ENCODE measurements at places on chromosomes 5 and 9. TPM values are rescaled to one million over a fixed set of nuclear protein-coding genes. Genes with fewer than 3 reads are reported as not detected.

GRCh38 chr9:131275332-131276093 lies 797 bp downstream of the FAM78A start:
- no peak for DNase-seq
- H3K4me1 ChIP-seq, result no peaks in the 10 kb centered on the region
- H3K27me3 ChIP-seq, result no peaks in the 10 kb centered on the region
- H3K36me3 ChIP-seq, result no peaks in the 10 kb centered on the region
- no peak overlapping the region for H3K27ac ChIP-seq

DNA sequence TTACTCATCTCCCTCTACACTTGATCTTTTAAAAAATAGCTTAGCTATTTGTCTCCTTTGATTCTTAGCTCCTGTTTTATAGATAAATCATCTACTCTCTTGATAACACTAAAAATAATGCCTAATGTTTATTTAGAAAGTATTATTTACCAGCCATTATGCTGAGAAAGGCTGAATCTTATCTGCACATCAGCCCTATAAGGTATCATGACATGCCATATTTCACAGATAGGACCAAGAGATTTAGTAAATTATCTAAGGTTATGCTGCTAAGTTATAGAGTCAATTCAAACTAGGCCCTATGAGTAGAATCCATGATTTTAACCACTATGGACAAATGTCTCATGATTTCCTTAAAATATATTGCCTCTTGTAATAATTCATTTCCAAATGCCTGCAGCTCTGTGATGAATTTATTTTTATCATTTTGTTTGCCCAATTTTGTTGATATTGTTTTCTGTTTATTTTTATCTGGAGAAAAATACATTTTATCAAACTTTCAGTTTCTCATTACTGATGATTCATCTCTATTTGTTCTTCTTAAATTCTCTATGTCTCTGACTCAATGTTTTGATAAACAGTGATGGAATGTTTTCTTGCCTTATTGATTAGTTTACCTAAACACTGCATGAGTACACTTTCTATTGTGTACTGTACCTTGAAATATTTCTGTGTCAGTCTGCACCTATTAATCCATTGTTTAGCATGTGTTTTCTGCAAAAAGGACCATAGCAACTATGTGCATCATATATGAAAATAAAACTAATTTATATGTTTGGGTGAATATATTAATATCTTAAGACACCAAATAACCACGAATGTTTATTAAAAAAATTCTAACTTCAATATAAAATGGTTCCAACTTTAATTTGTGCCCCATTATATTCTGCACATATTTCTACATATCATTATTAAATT lies 300.8 kb downstream of the CDH9 start:
- no peaks in the 10 kb centered on the region for H3K4me1 ChIP-seq
- H3K27ac ChIP-seq, result no peak overlapping the region
- H3K4me3 ChIP-seq, result no peak overlapping the region
- no peak for DNase-seq
- H3K36me3 ChIP-seq, result no peaks in the 10 kb centered on the region

- H3K27ac ChIP-seq, result no peak overlapping the region
- no peak for DNase-seq
- H3K4me1 ChIP-seq, result peaks cover 4% of the 10 kb centered on the region
- H3K36me3 ChIP-seq, result no peaks in the 10 kb centered on the region
These were observed 14.9 kb upstream of the LRRC14B start for GRCh38 chr5:176296-176823.

DNA sequence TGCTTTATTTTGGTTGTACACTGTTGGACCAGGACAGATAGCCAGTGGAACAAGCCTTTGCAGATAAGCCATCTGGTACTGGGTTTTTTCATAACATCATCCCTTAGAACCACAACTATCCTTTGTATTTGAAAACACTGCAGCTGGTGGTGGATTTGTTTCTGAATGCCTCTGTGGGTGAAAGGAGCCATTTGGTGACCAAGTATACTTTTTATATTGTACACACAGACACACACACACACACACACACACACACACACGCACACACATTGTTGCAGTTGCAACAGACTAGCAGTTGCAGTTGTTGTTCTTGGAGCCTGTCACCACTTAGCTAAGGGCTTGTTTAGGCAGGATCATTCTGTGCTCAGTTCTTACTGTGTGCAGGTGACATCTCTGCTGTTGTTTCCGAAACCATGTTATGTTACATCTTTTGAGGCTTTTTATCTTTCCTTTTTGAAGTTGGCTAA lies 22.9 kb upstream of the CAVIN4 start:
- no peak for DNase-seq
- no peak overlapping the region for H3K4me3 ChIP-seq
- no peaks in the 10 kb centered on the region for H3K27me3 ChIP-seq
- no peaks in the 10 kb centered on the region for H3K4me1 ChIP-seq
- H3K36me3 ChIP-seq, result no peaks in the 10 kb centered on the region

- H3K27ac ChIP-seq, result no peak overlapping the region
- H3K4me3 ChIP-seq, result no peak overlapping the region
- peaks cover 10% of the 10 kb centered on the region for H3K4me1 ChIP-seq
- DNase-seq, result no peak
These were observed 6.3 kb downstream of the FNIP1 start for GRCh38 chr5:131790550-131790949.

GRCh38 chr9:137103206-137103999 lies 11.1 kb downstream of the DPP7 start:
- no peaks in the 10 kb centered on the region for H3K36me3 ChIP-seq
- no peaks in the 10 kb centered on the region for H3K27me3 ChIP-seq
- H3K4me1 ChIP-seq, result no peaks in the 10 kb centered on the region
- H3K4me3 ChIP-seq, result no peak overlapping the region

DNA sequence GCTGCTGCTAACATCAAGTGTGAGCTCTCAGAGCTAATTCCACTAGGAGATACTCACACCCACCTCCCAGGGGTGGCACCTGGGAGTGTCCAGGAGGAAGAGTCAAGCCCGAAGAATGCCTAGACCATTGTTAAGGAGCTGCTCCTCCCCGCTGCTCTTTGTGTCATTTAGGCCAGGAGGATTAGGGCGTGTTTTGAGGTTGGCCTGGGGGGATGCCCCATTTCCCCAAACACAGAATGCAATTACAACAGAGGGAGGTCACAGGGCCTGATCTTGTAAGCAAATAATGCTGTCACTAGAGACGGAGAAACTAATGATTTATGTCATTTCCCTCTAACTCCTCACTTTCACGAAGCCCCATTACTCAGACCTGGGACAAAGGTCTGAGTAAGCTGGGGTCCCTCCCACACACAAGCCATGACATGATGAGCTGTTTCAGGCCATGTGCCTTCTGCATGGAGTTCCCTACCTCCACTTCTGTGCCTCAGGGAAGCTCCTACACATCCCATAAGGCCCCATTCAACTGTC lies 312.5 kb downstream of the ACTL7B start:
- no peaks in the 10 kb centered on the region for H3K4me1 ChIP-seq
- no peaks in the 10 kb centered on the region for H3K36me3 ChIP-seq
- no peak overlapping the region for H3K27ac ChIP-seq
- H3K27me3 ChIP-seq, result no peaks in the 10 kb centered on the region
- no peak overlapping the region for H3K4me3 ChIP-seq
- no peak for DNase-seq

The APBA1 gene
- 16.5 TPM for total RNA-seq

The TXNDC8 gene
- not detected for total RNA-seq

The ORM2 gene
- total RNA-seq, result not detected

The GFI1B gene
- total RNA-seq, result not detected

The COL27A1 gene
- total RNA-seq, result 19.8 TPM

The BRINP1 gene
- total RNA-seq, result not detected
